ENCODE measurements at places on chromosomes 5 and 9. TPM values are rescaled to one million over a fixed set of nuclear protein-coding genes. Genes with fewer than 3 reads are reported as not detected.

DNA sequence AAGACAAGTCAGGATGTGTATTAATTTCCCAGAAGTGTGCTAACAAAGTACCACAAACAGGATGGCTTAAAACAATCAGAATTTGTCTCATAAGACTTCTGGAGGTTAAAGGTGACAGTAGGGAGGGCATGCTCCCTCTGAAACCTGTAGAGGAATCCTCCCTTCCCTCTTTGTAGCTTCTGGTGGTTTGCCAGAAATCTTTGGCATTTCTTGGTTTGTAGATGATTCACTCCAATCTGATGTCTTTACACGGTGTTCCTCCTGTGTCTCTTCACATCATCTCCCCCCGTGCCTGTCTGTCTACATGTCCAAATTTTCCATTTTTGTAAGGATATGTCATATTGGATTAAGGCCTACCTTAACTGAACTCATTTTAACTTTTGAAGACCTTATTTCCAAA lies 471.5 kb downstream of the ZNF608 start:
- no peak for DNase-seq

DNA sequence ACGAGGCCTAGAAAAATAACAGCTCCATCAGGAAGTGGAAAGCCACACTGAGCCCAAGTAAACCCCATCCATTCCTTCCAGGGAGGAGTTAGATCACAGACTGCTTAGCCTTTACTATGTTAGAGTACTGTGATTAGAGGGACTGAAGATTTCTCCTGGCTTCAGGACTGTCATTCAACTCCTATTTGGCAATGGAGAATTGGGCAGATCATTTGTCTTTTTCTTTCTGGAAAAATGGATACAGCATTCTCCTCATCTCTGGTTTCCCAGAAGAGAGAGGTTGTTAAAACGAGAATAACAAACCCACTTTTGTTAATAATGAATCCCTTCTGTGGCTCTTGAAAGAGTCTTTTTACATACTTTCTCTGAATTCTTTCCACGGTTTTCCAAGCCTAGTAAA lies 150.4 kb downstream of the GABRB2 start:
- no peak for DNase-seq

DNA sequence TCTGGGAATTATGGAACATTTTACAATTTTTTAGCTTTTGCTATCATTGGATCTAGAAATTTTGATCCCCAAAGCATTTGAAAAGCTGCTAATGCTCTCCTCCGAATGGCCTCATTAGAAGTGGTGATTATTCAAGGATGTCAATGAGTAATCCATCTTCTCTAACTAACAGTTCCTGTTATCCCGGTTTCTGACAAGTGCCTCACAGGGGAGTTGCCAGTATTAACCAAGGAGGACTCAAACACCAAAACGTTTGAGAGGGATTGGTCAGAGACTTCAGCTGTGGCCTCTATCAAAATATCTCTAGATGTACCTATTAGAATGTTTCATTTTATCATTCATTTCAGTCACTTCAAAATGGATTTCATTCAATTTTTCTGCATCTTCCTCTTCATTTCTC lies 208.3 kb upstream of the ITGA1 start:
- no peak for DNase-seq

DNA sequence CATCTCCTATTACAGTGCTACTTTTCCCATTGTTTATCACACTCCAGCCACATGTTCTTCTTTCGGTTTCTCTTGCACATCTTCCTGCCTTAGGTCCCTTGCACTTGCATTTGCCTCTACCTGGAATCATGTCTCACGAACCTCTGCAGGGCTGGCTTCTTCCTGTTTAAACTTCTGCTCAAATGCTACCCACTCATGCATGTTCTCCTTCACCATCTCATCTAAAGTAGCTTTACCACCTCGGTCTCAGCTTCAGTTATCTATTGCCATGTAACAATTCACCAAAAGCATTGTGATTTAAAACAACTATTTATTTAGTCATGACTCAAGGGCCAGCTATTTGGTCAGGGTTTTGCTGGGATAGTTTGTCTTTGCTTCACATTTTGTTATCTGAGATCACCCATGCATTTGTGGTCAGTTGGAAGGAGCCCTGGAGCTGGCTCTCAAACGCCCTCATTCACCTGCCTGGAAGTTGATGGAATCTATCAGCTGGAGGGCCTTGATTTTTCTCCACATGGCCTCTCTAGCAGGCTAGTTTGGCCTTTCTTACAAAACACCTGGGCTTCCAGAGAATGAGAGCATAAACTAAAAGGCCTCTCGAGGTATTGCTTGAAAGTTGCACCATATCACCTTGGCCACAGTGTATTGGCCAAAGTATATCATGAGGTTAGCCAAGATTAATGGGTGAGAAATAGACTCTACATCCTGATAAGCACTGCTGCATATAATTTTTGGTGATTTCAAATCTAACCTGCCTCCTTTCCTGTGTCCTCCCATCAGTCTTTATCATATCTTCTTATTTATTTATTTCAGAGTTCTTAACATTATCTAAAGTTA lies 21.4 kb downstream of the SPINK1 start:
- no peak for DNase-seq

GRCh38 chr9:29640507-29640906 lies 2067.2 kb upstream of the C9orf72 start:
- no peak for DNase-seq

GRCh38 chr9:96818533-96818932 lies 35.8 kb downstream of the ZNF782 start:
- DNase-seq, result no peak

- no peak for DNase-seq
These were observed 118.7 kb downstream of the AUH start for GRCh38 chr9:91243029-91243428.

DNA sequence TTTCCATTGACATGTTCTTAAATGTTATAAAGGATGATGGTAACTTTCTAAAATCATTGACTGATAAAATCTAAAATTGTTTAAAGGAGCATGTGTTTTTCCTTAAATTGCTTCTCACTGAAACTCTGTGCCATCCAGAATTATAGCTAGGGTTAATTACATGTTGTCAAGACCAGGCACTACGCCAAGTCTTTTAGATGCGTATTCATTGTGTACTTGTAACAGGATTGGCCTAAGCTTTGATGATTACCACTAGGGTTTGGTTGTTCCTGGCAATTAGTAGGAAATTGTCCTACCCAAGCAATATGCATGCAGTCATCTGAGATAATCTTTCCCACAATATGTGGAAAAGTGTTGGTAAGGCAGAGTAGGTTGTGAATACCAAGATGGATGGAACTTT lies 43.8 kb downstream of the PRKACG start:
- DNase-seq, result no peak

- no peak for DNase-seq
These were observed 8.4 kb downstream of the SMARCA2 start for GRCh38 chr9:2023532-2023931.

- DNase-seq, result no peak
These were observed 27.1 kb upstream of the MYORG start for GRCh38 chr9:34403554-34404380.

DNA sequence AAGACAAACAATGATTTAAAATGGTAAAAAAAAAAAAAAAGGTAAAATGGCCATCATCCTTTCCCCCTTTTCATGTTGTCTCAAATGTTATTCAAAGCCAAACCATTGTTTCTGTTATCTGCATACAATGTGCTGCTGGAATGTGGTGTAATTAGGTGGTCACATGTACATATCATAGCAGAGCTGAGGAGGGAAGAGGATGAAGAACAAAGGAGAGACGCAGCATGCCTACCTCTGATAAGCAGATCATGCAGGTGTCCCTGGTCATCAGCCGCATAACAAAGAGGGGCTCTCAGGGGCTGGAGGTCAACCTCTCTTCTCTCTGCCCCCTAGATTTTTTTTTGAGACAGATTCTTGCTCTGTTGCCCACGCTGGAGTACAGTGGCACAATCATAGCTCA lies 141.0 kb downstream of the CARTPT start:
- no peak for DNase-seq

DNA sequence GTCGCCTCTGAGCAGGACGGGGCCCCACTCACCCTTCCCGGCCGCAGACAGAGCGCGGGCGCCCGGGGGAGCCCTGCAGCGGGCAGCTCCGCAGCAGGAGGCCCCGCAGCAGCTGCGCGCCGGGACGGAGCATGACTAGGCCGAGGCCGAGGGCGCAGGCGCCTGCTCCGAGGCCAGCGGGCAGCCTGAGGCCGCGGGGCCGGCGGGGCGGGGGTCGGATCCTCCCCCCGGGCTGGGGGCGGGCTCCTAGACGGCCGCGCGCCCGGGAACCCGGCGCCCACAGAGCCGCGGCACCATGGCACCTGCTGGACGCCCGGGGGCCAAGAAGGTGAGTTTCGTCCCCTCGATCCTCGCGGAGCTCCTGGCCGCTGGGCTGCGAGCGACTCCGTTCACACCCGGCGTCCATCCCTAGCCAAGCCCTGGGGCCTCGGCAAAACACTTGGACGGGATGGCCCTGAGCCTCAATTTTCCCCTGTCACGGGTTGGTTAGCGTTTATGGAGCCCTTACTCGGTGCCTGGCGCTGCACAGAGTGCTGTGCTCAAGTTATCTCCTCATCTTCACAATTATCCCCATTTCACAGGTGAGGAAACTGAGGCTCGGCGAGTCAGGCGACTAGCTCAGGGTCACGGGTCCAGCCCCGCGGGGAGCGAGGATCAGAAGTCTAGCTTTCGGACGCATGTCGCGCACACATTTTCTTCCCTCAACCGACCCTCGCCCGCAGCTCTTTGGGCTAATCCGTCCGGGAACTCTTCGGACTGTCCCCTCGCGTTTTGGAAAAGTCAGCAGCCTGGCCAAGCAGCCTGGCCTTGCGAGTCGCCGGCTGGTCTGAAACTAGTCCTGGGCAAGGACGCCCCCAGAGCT lies at the start of the genes BHMT2 and DMGDH:
Gene BHMT2 (plus strand): TSS at position 280 of the 862 bp plus-strand sequence. CDS start 16 bp downstream, at position 296.
Gene DMGDH (minus strand): TSS at position 187 of the 862 bp plus-strand sequence. CDS start 54 bp downstream, at position 133.
- no peak for DNase-seq

- peak; percentile 70 for DNase-seq
These were observed 52.3 kb upstream of the CD180 start for GRCh38 chr5:67248703-67249589.

Gene PCDHGA7
- 1.9 TPM for polyA plus RNA-seq

Gene IFNA14
- not detected for polyA plus RNA-seq

Gene DRD1
- polyA plus RNA-seq, result 0.81 TPM

Gene CAPSL
- not detected for polyA plus RNA-seq

Gene DAPK1
- 12.1 TPM for polyA plus RNA-seq

Gene MPDZ
- 31.6 TPM for polyA plus RNA-seq

Gene CTXN3
- polyA plus RNA-seq, result 0.06 TPM
